ENCODE measurements at places on chromosomes 7 and 10. TPM values are rescaled to one million over a fixed set of nuclear protein-coding genes. Genes with fewer than 3 reads are reported as not detected.

DNA sequence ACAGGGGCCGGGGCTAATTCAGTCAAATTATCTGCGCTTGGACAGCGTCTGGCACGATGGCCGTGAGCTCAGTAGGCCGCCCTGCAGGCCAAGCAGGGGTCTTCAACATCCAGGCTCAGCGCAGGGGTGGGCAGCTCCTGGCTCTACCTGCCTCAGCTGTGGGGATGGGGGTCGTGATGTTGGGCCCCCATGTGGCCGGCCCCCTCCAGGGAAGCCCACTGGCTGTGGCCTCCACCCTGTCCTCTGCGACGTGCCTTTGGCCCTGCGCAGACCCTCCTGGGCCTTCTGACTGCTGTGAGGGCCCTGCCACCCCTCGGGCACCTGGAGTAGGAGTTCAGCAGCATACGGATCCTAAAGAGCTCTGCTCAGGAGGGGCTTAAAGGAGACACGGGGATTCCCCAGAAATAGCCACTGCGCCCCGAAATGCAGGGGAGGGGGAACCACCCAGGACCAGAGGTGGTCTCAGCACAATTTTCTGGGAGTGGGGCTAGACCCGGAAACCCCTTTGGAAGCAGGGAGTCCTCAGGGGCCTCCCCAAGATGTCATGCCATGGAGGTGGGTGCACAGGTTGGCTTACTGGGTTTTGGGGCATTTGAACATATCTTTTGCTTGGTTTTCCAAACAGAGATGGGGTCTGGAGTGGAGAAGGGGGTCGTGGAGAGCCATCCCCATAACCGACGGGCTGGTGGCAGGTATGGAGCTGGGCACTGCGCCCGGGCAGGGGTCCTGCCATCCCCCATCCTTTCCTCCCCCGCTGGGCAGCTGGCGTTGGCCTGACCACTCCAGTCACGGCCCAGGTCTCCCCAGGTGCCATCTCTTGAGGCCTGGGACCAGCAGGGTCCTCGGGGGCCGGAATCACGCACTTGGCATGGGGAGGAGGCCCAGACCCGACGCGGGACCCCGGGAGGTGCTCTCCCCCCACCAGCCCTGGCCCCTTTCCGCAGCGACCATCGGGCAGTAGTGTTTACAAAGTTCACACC lies 4.0 kb upstream of the ADAP1 start:
- DNase-seq, result no peak

- DNase-seq, result no peak
Measured at GRCh38 chr10:79079490-79080355, 11.0 kb downstream of the ZMIZ1 start.

DNA sequence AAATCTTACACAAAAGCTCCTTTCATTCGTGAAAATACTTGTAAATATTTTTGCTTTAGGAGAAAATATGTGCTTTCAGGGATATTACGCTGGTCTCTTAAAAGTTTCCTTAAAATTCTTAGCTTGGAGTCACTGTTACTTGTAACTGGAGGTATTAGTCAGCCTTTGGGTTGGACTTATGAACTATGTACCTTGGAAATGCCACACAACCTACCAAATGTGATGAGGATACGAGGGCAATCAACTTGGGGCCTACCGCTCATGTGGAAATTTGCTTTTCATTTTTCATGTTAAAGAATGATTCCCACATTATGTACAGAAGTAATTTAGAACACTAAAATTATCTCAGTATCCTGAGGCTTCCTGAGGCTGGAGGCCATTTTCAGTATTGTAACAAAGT lies 23.1 kb downstream of the SPAM1 start:
- no peak for DNase-seq

- DNase-seq, result peak; percentile 45
Measured at GRCh38 chr7:18754766-18755165, 259.2 kb downstream of the HDAC9 start.

Gene EIF3B
- 411 TPM for total RNA-seq

Gene DCLRE1A
- total RNA-seq, result 9.2 TPM

Gene HEPACAM2
- total RNA-seq, result not detected

Gene TEX36
- total RNA-seq, result not detected
